ENCODE measurements at places on chromosomes 16 and 17.

DNA sequence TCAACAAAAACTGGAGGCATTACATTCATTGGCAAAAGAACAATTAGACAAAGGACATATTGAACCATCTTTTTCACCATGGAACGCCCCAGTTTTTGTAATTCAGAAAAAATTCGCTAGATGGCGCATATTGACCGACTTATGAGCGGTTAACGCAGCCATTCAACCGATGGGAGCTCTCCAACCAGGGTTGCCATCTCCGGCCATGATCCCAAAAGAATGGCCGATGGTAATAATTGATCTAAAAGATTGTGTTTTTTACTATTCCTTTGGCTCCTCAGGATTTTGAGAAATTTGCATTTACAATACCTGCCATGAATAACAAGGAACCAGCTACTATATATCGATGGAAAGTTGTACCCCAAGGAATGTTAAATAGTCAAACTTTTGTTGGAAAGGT, 21.4 kb downstream of the ALOX15B start:
- peak; percentile 15 for DNase-seq

DNA sequence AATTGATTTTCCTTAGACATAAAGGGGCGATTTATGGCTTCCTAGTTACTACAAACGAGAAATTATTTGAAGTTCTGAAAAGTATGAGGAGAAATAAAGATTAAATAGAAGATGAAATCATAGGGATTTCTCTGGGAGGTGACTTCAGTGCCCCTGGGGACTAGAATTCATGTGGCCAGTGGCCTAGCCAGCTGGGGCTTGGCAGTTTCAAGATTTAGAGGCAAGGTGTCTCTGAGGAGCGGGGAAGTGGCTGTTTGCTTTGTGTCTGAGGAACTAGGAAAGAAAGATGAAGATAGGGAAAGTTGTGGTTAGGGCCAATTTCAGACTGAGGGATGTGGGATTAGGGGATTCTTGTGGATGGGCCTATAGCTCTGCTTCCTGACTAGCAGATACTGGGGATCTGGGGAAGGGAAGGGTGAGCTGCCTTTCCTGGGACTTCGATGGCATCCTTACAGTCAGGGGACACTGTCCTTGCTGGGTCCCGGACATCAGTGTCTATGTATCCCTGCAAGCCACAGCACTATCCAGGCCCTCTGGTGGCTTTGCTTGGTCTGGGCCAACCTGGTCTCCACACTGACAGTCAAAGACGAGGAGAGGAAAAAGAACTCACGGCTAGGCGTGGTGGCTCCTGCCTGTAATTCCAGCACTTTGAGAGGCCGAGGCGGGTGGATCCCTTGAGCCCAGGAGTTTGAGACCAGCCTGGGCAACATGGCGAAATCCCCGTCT, 22.4 kb upstream of the MEOX1 start:
- no peak for DNase-seq

GRCh38 chr16:74560912-74561311, 46.0 kb downstream of the GLG1 start:
- peak; percentile 45 for DNase-seq

DNA sequence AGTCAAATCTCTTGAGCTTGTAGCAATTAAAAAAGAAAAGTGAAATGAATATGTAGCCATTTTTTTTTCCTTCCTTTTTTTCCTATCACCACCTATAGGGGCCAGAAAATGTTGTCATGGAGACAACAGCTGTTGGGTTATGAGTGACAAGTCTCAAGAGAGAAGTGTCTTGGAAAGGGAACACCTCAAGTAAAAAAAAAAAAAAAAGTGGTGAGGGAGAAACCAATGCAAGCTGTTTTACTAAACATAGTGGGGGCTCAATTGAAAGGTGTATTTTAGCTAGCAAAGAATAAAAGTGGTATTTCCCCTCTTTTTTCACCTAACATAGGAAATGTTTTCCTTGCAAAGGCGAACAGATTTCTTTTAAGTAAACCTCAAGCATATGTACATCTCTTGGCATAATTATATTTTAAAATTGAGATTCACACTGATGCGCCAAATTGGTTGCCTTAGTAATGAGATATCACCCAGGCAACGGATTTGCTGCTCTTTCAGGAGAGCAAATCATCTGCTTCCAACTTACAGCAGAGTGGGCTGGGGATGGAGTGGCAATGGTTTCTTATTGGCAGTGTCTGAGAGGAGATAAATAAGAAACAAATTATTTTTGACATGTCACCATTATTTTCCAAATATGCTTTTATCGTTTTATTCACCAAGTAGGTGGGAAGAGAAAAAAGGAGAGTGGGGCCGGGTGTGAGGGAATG, 183.6 kb downstream of the MYO1D start:
- DNase-seq, result no peak

DNA sequence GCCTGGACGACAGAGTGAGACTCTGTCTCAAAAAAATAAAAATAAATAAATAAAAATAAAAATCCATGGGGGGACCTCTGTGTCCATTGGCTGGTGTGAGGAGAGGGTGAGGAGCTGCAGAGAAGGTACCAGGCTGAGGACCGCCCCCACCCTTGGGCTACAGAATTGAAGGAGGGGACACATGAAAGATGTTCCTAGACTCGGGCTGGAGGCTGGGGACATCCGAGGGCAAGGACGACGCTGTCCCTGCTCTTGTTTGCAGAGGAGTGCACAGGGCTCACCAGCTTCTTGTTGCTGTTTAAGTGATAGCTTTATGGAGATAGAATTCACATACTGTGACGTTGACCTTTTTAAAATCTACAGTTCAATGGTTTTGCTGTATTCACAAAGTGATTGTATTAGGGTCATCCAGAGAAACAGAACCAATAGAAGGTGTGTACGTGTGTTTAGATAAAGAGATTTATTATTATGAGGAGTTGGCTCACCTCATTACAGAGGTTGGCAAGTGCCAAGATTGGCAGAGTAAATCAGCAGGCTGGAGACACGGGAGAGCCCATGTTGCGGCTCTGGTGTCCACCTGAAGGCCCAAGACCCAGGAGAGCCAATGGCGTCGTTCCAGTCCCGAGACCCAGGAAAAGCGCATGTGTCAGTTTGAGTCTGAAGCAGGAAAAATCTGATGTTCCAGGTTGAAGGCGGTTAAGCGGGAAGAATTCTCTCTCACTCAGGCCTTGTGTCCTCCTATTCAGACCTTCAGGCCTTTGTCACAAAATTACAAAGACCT, 320.7 kb downstream of the SEC14L1 start:
- no peak for DNase-seq

DNA sequence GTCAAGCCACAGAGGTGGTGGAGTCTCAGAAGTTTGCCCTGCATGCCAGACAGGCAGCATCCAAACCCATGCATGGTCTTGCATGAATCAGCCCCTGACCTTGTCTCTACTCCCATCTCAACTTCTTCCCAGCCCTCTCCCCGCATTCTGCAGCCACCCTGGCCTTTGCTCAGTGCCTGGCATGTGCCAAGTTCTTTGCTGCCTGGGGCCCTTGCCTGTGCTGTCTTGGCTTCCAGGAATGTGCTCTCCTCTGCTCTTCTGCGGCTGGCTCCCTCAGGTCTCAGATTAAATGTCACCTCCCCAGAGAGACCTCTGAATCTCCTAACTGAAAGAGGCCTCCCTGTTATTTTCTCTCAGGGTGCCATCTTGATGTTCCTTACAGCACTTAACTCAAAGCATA, 17.6 kb downstream of the DRC3 start:
- DNase-seq, result no peak

GRCh38 chr17:20095336-20096080, 86.3 kb downstream of the SPECC1 start:
- no peak for DNase-seq
